Activated gamma-delta T cell treated with anti-CD3 and anti-CD28 coated beads, Interleukin-2, amount 50 U/mL, for 16 hours (primary cell): ENCODE measurements at places on chromosomes 6 and 20.

- no peak for DNase-seq
Measured at GRCh38 chr6:22059126-22059525, 237.7 kb downstream of the PRL start.

- DNase-seq: peak; percentile 59
Measured at GRCh38 chr6:31403283-31404060, at the start of gene MICA. Gene MICA, plus strand, starts transcription at chr6:31403595. Its CDS starts 38 bp downstream, at chr6:31403633.

DNA sequence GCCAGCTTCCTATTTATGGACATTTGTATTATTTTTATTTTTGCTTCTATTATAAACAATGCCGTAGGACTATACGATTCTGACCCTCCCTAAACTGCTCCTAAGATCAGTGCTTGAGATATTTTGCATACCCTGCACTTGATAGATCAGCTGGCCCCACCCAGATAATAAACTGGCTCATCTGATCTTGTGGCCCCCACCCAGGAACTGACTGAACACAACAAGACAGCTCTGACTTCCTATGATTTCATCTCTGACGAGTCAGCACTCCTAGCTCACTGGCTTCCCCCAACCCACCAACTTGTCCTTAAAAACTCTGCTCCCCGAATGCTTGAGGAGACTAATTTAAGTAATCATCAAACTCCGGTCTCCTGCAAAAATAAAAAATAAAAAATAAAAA is 34.9 kb upstream of the TFAP2A start:
- no peak for DNase-seq

DNA sequence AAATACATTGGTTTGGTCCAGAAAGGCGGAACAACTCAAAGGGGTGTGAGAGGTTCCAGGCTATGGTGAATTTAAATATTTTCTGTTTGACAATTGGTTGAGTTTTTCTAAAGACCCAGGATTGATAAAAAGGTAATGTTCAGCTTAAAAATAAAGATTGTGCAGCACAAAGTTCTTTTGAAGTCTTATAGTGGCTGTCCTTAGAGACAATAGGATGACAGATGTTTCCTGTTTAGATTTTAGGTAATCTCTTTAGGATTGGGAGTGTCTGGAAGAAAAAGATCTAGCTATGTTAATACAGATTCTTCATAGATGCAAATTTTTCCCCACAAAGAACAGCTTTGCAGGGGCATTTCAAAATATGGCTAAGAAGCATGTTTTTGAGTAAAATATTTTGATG is 119.7 kb downstream of the GRIK2 start:
- no peak for DNase-seq

- no peak for DNase-seq
Measured at GRCh38 chr6:16345449-16346330, 107.3 kb downstream of the GMPR start.

GRCh38 chr6:25387911-25388310 is 108.7 kb downstream of the CARMIL1 start:
- no peak for DNase-seq

DNA sequence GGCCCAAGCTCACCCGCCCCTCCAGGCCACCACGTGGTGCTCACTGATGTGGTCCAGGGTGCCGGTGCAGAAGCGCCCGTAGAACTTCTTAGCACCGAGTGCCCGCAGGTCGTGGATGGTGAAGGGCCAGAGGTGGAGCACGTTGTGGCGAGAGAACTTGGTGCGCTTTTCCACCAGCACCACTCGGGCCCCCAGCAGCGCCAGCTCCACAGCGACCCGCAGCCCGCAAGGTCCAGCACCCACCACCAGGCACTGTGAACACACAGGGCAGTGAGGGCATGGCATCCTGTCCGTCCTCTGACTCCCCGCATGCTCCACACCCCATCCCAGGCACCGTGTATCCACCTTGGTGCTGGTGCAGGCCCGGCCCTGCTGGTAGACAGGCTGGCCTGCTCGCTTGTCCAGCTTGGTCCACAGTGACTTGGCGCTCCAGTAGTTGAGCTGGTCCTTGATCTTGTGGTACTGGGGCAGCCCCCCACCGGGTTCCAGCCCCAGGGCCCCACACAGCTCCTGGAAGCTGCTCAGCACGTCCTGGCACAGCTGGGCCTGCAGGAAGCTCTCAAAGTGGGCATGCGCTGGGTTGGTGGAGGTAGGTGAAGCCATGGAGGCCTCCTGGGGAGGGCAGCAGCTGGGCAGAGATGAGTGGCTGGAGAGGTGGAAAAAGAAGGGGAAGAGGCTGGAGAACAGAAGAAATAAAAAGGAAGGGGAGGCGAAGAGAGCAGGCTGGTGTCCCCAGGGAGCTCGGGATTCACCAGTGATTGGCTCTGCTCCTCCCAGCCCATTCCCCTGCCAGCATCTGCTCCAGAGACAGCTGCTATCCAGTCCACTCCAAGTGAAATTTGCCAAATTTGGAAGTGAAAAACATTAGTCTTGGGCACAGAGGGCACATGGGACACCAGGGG is 1.7 kb downstream of the MICAL1 start:
- no peak for DNase-seq

- no peak for DNase-seq
Measured at GRCh38 chr6:72288592-72288991, 333.3 kb upstream of the KCNQ5 start.

DNA sequence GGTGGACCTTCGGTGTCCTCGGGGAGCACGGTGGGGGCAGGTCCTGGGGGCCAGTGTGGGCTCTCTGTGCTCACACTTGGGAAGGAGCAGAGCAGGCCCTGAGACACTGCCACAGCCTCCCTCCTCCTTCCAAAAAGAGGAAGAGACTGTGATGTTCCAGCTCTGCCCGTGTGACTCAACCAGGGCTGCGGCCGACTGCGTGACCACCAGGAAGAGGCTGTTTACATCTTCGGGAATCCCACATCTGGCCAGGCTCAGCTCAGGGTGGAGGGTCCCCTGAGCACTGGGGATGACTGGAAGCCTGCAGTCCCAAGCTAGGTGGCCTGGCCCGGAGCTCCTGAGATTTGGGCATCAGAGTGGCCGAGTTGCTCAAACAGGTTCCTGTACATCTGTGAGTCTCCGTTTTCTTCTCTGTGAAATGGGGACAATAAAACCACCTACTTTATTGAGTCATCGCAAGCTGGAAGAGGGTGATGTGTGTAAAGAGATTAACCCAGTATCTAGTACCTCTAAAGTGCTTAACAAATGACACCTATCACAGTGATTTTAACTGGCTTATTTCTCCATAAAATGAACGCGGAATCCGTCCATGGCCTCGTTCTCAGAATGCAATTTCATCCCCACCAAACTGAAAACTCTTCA is 242.1 kb downstream of the DLL1 start:
- no peak for DNase-seq

- DNase-seq: no peak
Measured at GRCh38 chr6:82436740-82437139, 73.1 kb downstream of the TPBG start.

DNA sequence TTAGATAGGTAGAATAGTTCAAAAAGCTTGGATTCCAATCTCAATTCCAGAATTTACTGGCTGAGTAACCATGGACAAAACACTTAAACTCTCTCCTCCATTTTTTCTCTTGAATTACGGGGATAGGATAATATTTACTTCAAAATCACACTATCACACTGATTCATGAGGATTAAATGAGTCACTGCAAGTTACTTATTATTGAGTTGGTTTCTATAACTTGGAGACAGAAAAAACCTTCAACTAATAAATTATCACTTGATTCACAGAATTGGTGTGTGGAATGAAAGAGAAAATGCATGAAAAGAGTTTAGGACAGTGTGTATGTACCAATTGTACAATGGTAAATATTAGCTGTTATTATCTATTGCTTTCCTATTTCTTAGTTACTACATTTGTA is 585.2 kb downstream of the PHF3 start:
- no peak for DNase-seq

GRCh38 chr20:19784511-19785172 is 26.6 kb downstream of the RIN2 start:
- no peak for DNase-seq

DNA sequence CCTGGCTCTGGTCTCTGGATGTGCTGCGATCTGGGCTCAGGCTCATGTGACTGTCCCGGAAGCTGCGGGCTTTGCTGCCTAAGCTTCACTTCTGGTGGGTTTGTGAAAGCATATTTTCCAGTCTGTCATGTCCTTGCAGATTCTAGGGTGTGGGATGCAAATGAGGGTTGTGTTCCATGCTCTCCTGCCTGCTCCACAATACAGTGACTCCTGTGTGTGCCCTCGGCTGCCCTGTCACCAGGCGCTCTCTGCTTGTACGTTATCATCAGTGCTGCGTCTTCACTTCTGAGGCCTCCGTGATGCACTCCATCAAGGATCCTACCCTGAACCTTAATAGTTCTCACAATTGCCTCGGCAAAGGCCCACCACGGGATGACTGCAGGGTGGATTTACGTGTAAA is 84.2 kb downstream of the TTLL2 start:
- DNase-seq: no peak

- DNase-seq: no peak
Measured at GRCh38 chr6:39565956-39566355, 159.3 kb downstream of the KIF6 start.

- DNase-seq: no peak
Measured at GRCh38 chr20:59253325-59253724, 47.1 kb upstream of the EDN3 start.

DNA sequence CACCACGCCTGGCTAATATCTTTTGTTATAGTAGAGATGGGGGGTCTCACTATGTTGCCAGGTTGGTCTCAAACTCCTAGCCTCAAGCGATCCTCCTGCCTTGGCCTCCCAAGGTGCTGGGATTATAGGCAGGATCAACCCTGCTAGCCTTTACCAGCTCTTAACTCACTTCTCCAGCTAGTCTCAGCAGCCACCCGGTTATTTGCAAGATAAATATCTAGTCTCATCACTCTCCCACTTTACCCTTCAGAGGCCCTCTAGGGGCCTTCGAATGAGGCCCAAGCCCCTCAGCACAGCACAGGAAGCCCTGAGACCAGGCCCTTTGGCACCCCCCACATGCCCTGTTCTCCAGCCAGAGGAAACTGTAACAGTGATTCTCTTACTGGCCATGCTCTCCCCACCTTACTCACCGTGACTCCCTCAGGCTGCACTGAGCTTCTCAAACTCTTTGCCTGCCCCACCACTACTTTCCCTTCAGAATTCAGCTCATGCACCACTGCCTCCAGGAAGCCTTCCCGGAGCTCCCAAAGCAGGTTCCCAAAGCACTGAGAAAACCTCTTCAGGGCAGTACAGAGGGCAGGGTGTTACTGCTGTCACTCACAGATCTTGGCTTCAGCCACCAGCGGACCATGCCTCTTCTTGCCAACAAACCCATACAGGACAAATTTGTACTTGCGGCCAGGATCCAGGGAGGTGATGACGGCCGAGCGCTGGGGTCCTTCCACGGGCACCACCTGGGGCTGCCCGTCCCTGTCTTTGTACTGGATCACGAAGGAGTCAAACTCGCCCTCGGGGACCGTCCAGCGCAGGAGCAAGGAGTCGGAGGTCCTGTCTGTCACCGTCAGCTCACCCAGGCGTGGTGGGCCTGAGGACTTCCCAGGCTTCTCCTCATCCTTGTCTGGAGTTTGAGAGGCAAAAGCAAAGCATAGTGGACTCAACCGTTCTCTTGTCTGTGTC is 25.0 kb downstream of the TNXB start:
- no peak for DNase-seq

- DNase-seq: no peak
Measured at GRCh38 chr6:86500035-86500434, 437.3 kb upstream of the HTR1E start.

- DNase-seq: no peak
Measured at GRCh38 chr20:61436667-61437279, 184.7 kb downstream of the CDH4 start.

- DNase-seq: no peak
Measured at GRCh38 chr20:8527998-8528723, 396.1 kb downstream of the PLCB1 start.

GRCh38 chr6:133964702-133965101 is 11.7 kb downstream of the TBPL1 start:
- DNase-seq: no peak

DNA sequence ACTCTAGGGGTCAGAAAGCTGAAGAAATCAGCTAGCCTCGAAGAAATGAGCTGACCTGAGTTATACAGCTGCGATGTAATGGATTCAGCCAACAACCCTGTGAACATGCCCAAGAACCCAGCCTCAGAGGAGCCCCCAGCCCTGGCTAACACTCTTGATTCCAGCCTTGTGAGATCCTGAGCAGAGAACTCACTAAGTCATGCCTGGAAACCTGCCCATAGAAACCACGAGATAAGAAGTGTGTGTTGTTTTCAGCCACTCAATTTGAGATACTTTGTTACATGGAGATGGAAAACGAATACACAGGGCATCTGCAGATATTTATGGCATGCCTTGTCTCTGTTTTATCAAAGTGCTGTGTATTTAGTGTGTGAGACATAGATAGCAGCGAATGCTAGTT is 265.2 kb downstream of the QKI start:
- DNase-seq: no peak

GRCh38 chr6:56521454-56521853 is 121.2 kb downstream of the DST start:
- no peak for DNase-seq

DNA sequence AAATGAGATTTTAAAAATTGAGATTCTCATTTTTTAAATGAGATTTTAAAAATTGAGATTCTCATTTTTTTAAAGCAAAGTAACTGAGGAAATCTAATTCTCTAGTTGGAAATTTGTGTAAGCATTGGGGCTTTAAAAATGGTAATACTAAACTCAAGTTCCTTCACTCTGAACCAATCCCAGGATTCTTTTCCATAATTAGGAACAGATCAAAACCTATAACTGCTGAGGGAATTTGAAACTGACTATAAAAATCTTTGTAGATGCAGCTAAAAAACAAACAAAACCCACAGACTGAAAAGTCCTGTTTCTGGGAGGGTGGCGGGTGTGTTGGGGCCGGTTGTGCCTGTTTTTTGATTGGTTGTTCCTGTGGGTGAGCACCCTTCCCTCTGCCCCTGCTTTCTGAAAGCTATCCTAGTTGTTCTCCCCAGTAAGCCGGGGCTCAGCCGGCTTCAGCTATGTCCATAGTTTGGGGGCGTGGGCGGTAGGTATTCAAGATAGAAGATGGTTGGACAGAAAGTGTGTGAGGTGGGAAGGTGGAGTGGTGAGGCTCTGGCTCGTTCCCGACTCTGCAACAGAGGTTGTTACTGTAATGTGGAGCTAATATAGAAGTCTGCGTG is 49.3 kb downstream of the GFRA4 start:
- no peak for DNase-seq

DNA sequence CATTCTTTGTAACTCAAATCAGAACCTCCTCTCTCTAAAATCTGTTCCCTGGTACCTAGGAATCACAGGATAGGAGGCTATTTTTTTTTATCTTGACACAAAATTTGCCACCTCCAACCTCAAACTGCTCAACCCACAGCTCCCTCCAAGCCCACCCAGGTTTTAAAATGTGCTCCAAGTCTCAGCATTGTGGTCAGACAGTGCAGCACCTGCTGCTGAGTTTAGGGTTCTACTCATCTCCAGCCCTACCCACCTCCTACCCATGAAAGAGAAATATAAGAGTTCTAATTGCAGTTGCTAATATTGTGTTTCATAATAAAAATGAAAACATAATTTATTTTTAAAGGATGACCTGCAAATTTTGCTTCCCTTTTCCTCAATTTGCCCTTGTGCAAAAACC is 496.5 kb downstream of the MAFB start:
- DNase-seq: no peak

GRCh38 chr20:54173653-54174456 is at the start of gene CYP24A1:
Gene CYP24A1, minus strand, starts transcription at chr20:54173986. Its CDS starts 407 bp downstream, at chr20:54173579.
- no peak for DNase-seq
